A172 (cell line): ENCODE measurements at places on chromosomes 2 and 18. TPM values are rescaled to one million over a fixed set of nuclear protein-coding genes. Genes with fewer than 3 reads are reported as not detected.

- DNase-seq = no peak
These were observed 17.7 kb downstream of the MYCN start for GRCh38 chr2:15957881-15958713.

- DNase-seq = no peak
These were observed 137.4 kb downstream of the RTN4 start for GRCh38 chr2:54912893-54913292.

SERPINB4 gene
- not detected in 2 replicates for total RNA-seq

MC4R gene
- 2.7 and 3.9 TPM in 2 replicates for total RNA-seq

DNA sequence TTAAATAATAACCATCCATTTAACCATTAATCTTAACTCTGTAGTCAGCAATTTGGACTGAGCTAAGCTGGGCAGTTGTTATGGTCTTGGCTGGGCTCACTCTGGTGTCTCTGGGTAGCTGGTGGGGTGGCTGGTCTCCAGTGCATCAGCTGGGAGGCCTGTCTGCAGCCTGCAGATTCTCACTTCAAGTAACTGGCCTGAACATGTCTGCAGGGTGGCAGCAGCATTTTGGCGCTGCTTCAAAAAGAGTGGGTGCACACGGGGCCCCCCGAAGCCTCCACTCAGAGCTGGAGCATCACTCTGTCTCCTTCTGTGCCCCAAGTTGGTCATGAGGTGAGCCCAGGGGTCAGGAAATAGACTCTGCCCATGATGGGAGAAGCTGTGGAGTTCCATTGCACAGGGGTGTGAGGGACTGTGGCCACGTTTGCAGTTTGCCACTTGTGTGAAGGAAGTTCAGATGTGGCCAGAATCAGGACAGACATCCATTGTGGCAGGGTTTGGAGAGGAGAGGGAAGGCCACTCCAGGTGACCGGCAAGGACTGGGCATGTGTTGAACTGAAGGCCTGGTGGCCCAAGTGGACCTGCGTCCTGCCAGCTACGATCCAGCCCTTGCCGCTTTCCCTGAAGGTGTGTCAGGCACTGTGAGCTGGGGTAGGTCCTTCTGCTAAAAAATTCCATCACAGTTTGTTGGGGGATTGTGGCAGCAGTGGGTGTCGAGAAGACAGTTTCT, 4.9 kb upstream of the ALLC start:
- no peak for DNase-seq

- no peak for DNase-seq
These were observed 64.4 kb downstream of the KLHL29 start for GRCh38 chr2:23449413-23449812.

EIF4E2 gene
- total RNA-seq = 122 and 140 TPM in 2 replicates

GRCh38 chr2:54191361-54192135, 64.5 kb downstream of the TSPYL6 start:
- no peak for DNase-seq

DNA sequence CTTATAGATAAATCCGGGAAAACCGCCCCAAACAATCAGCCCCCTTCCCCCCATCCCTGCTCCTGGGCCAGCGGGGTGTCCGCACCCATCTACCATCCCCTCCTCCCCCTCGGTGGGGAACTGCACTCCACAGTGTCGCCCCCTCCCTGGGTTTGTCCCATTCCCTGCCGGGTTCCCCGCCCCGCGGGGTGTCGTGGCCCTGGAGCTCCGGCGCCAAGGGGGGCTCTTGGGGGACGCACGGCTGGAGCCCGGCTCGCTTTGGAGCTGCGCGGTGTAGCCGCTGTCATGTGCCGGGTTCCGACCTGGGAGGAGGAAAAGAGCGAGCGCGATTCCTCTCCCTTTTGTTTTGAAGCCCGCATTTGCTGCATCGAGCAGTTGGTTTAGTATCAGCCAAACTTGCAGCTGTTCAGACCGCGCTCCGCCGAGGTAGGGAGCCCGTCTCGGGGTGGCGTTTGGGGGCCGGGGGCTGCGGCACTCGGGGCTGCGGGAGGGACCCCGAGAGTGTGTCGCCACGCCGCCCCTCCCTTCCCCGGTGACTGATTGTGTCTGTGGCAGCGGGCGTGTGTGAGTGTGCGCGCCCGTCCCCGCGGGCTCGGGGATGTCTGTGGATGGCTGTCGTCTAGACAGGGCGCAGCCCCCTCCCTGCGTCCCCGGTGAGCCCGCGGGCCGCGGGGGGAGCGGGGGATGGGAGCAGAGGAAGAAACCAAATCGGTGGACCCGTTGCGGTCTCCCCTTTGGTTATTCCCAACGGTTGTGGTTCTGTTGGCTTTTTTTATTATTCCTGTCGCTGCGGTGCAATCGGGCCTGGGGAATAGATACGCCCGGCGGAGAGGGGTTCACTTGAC, 797 bp downstream of the CTIF start:
- DNase-seq = no peak
